Endothelial cell (in vitro differentiated cells): ENCODE measurements at places on chromosomes 3 and 15.

DNA sequence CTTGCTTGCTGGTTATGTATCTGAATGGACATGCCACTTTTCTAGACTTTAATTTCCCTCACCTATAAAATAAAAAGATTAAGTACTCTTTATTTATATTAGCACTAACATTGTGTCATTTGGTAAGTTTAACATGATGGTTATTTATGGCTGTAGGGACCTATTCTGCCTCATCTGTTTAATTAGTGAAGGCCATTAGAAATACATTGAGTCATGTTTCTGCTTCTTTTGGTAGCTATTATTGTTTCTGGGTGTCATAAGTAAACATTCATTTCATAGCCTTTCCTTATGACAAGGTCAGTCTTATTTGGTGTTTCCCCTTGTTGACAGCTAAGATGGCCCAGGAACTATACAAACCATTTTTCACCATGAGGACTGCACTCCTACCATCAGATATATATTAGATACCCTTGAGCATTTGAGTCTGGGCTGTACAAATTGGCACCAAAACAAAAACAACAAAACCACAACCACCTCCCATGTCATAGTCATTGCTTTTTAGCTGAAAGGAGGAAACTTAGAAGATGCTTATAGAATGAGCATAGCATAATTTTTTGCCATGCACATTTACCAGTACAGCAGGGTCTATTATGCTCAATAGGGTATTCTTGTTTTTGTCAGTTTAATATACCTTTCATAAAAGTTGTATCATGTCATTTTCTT lies 39.3 kb downstream of the SRP14 start:
- no peaks in the 10 kb centered on the region for H3K27me3 ChIP-seq
- no peaks in the 10 kb centered on the region for H3K4me1 ChIP-seq
- H3K27ac ChIP-seq: no peak overlapping the region

- no peak for DNase-seq
- H3K4me3 ChIP-seq: no peak overlapping the region
- H3K27ac ChIP-seq: no peak overlapping the region
- no peaks in the 10 kb centered on the region for H3K36me3 ChIP-seq
These were observed 95.5 kb downstream of the CCNL1 start for GRCh38 chr3:157064402-157064801.

DNA sequence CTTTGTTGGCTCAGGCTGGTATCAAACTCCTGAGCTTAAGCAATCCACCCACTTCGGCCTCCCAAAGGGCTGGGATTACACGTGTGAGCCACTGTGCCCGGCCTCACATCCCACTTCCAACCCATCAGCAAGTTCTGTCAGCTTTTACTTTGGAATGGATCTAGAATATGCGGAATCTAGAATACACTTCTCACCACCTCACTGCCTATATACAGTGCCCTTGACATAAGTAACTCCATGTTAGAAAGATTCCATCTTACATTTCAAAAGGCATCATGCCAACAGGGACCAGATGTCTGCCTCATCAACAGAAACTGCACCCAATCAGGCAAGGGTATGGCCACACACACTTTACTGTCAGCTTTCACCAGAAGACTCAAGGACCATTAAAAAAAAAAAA lies 9.9 kb upstream of the RBSN start:
- no peaks in the 10 kb centered on the region for H3K36me3 ChIP-seq
- no peak for DNase-seq
- peaks cover 2% of the 10 kb centered on the region for H3K27me3 ChIP-seq
- H3K4me1 ChIP-seq: peaks cover 8% of the 10 kb centered on the region
- no peak overlapping the region for H3K4me3 ChIP-seq

- no peaks in the 10 kb centered on the region for H3K4me1 ChIP-seq
- H3K36me3 ChIP-seq: peaks cover 4% of the 10 kb centered on the region
- H3K27me3 ChIP-seq: no peaks in the 10 kb centered on the region
- H3K4me3 ChIP-seq: no peak overlapping the region
- no peak for DNase-seq
- H3K27ac ChIP-seq: no peak overlapping the region
These were observed 171.5 kb downstream of the IL5RA start for GRCh38 chr3:2938711-2939110.

- no peak for DNase-seq
- H3K4me3 ChIP-seq: no peak overlapping the region
These were observed 41.4 kb downstream of the CD200 start for GRCh38 chr3:112374333-112374734.

GRCh38 chr3:106540743-106541142 lies 671.9 kb upstream of the CBLB start:
- peaks cover 2% of the 10 kb centered on the region for H3K27me3 ChIP-seq
- H3K36me3 ChIP-seq: no peaks in the 10 kb centered on the region
- no peak for DNase-seq
- no peak overlapping the region for H3K27ac ChIP-seq
- H3K4me3 ChIP-seq: no peak overlapping the region

DNA sequence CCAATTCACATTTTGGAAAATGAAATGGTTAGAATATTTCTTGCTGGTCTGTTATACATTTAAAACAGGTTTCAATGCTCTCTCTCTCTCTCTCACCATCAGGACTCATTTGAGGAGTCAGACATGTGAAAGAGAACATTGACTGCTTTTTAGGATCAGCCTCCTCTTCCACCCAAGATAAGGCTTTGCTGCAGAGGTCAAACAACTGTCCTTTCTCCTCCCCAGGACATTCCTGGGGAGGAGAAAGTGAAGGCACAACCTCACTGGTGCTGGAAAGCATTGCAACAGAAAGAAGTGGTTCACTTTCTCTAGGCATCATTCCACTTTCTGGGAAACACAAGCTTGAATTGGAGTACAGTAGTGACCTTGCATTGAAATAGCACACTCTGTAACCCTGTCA lies 409.1 kb upstream of the NR2F2 start:
- H3K27ac ChIP-seq: no peak overlapping the region
- H3K4me1 ChIP-seq: no peaks in the 10 kb centered on the region
- no peak overlapping the region for H3K4me3 ChIP-seq
- H3K27me3 ChIP-seq: peaks cover 3% of the 10 kb centered on the region

DNA sequence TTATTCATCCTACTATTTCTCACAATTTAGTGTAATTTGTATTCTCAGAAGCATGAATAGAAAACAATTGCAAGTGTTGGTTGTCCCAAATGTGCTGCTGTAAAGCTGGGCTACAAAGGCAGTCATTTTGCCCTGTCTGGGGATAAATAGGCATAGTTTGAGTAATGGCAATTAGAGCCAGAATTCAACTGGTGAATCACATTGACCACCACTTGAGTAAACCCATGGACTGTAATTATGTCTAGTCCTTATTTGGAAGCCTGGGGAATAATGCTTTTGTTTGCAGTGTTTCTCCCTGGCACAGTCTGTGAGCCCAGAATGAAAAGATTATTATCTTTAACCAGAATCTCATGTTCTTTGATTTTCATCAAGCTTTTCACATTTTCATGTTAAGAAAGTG lies 30.5 kb upstream of the CHL1 start:
- peaks cover 9% of the 10 kb centered on the region for H3K36me3 ChIP-seq
- H3K4me3 ChIP-seq: no peak overlapping the region
- H3K27ac ChIP-seq: no peak overlapping the region
- no peak for DNase-seq
- H3K4me1 ChIP-seq: no peaks in the 10 kb centered on the region

GRCh38 chr15:92109191-92109873 lies 255.8 kb downstream of the SLCO3A1 start:
- DNase-seq: no peak
- H3K36me3 ChIP-seq: no peaks in the 10 kb centered on the region
- H3K27me3 ChIP-seq: peaks cover 10% of the 10 kb centered on the region
- peaks cover 26% of the 10 kb centered on the region for H3K4me1 ChIP-seq

GRCh38 chr3:48404440-48405342 lies 25.2 kb downstream of the PLXNB1 start:
- DNase-seq: peak; percentile 1
- H3K36me3 ChIP-seq: peaks cover 34% of the 10 kb centered on the region
- H3K27me3 ChIP-seq: peaks cover 4% of the 10 kb centered on the region
- H3K27ac ChIP-seq: no peak overlapping the region

DNA sequence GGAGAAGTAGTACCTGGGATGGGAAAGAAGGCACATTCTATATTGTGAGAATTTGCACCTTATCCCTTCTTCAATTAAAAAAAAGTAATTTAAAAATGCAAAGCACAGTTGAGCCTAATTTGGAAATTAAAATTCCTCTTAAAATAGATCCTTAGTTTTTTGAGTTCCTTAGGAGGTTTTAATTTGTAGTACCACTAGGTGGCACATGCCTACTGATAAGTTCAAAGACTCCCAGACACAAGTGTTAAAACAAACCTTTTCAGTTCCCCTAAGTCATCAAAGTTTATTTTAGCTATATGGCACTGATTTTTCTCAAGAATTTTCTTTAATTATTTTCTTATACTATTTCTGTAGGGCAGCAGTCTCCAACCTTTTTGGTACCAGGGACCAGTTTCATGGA lies 127.6 kb upstream of the AZI2 start:
- no peak overlapping the region for H3K27ac ChIP-seq
- DNase-seq: no peak
- no peaks in the 10 kb centered on the region for H3K36me3 ChIP-seq
- H3K27me3 ChIP-seq: peaks cover 1% of the 10 kb centered on the region

- H3K4me1 ChIP-seq: peaks cover 12% of the 10 kb centered on the region
- H3K27ac ChIP-seq: no peak overlapping the region
- H3K36me3 ChIP-seq: no peaks in the 10 kb centered on the region
- no peak for DNase-seq
- H3K4me3 ChIP-seq: no peak overlapping the region
These were observed 131.9 kb upstream of the MEF2A start for GRCh38 chr15:99433757-99434450.

DNA sequence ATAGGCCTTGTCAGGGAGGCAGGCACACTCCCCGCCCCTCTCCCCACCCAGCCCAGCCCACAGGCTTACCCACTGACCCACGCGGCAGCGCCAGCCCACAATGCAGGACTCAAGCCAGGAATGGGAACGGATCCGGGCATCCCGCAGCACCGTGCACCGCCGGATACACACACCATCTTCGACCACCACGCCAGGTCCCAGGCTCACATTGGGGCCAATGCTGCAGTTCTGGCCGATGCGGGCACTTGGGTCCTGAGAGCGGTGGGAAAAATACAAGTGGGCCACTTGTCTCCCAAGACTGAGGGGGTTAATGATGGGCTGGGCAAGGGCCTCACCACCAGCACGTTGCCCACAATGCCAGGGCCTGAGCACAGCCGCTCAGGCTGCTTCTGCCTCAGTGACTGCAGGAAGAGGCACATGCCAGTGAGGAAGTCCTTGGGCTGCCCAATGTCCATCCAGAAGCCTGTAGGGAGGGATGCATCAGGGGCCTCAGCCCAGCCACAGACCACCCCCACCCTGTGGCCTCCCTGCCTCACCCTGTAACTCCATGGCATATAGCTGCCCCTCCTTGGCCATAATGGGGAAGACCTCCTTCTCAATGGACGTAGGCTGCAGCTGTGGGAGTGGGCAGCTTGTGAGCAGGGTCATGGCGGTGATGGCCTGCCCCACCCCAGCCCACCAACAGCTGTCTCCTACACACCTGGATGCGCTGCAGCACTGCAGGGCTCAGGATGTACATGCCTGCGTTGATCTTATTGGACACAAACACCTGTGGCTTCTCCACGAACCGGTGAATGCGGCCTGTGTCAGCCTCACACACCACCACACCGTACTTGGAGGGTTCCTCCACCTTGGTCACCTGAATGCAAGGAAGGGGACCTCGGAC lies 1.6 kb downstream of the GMPPB start:
- peaks cover 14% of the 10 kb centered on the region for H3K4me1 ChIP-seq
- H3K4me3 ChIP-seq: peak overlapping the region; percentile 96
- peak overlapping the region; percentile 57 for H3K27ac ChIP-seq
- no peak for DNase-seq

GRCh38 chr3:106347350-106347749 lies 478.5 kb upstream of the CBLB start:
- peaks cover 7% of the 10 kb centered on the region for H3K4me1 ChIP-seq
- H3K27ac ChIP-seq: no peak overlapping the region
- H3K4me3 ChIP-seq: no peak overlapping the region

DNA sequence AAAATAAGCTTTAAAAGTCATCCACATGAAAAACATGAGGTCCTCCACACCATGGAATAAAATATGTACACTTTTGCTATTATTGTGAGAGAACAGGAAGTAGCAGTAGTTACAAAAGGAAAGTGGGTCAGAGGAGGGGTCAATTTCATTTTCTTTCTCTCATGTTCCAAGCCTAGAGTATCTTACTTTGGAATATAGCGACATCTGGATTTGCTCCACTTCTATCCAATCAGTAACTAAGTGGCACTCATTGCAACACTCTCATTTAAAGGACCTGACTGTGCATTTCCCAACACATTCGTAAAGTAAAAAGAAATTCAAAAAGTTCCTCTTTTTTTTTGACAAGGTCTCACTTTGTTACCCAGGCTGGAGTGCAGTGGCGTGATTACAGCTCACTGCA lies 637.3 kb downstream of the TUSC7 start:
- no peak for DNase-seq
- H3K4me3 ChIP-seq: no peak overlapping the region
- H3K27me3 ChIP-seq: no peaks in the 10 kb centered on the region
- no peak overlapping the region for H3K27ac ChIP-seq
- H3K36me3 ChIP-seq: no peaks in the 10 kb centered on the region
- no peaks in the 10 kb centered on the region for H3K4me1 ChIP-seq

- H3K27me3 ChIP-seq: peaks cover 14% of the 10 kb centered on the region
- peaks cover 3% of the 10 kb centered on the region for H3K36me3 ChIP-seq
- DNase-seq: no peak
- H3K4me1 ChIP-seq: peaks cover 11% of the 10 kb centered on the region
These were observed 57.5 kb upstream of the KLF13 start for GRCh38 chr15:31268911-31269784.

DNA sequence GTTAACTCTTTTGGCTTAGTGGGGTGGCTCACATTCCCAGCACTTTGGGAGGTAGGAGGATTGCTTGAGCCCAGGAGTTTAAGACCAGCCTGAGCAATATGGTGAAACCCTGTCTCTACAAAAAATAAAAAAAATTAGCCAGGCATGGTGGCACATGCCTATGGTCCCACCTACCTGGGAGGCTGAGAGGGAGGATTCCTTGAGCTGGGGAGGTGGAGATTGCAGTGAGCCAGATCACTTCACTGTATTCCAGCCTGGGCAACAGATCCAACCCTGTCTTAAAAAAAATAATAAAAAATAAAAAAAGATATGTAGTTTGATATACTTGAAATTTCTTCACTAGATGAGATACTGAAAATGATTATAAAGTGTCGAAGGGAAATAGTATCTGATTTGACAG lies 178.8 kb downstream of the TCF12 start:
- peaks cover 2% of the 10 kb centered on the region for H3K27me3 ChIP-seq
- peaks cover 4% of the 10 kb centered on the region for H3K36me3 ChIP-seq
- peaks cover 3% of the 10 kb centered on the region for H3K4me1 ChIP-seq
- DNase-seq: no peak

GRCh38 chr3:194120789-194121770 lies 14.9 kb upstream of the HES1 start:
- H3K27ac ChIP-seq: no peak overlapping the region
- H3K36me3 ChIP-seq: no peaks in the 10 kb centered on the region
- no peaks in the 10 kb centered on the region for H3K4me1 ChIP-seq
- DNase-seq: no peak
- H3K27me3 ChIP-seq: peaks cover 8% of the 10 kb centered on the region
